Naive thymus-derived CD8-positive, alpha-beta T cell (primary cell): ENCODE measurements at places on chromosomes 4 and X. TPM values are rescaled to one million over a fixed set of nuclear protein-coding genes. Genes with fewer than 3 reads are reported as not detected.

GRCh38 chr4:33696586-33696985 is 2547.7 kb downstream of the ARAP2 start:
- DNase-seq = no peak

F8A1 gene
- 38.9 TPM for polyA plus RNA-seq

PABPC4L gene
- not detected for polyA plus RNA-seq

- DNase-seq = no peak
Measured at GRCh38 chr4:22077571-22077970, 129.0 kb upstream of the KCNIP4 start.

GRCh38 chr4:3671571-3672464 is 94.4 kb upstream of the ADRA2C start:
- DNase-seq = peak; percentile 54

DNA sequence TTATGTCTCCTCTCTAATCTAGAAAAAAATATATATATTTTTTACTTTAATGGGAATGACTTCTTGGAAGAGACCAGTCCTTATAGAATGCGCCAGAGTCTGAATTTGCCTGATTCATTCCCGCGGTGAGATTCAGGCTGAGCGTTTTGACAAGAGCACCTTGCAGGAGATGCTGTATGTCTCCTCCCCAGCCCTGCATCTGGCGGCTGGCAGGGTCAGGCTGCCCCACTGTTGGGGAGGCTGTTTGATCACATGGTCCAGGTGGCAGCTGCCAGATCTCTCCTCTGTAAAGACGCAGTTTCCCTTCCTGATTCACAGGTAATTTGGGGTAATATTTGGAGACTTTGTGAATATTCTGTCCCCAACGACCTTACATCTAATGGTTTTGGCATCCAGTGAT is 9.7 kb downstream of the PDZD4 start:
- DNase-seq = no peak

- DNase-seq = no peak
Measured at GRCh38 chr4:166252487-166253402, 379.7 kb downstream of the TLL1 start.

GRCh38 chrX:154058214-154058997 is 38.7 kb upstream of the IRAK1 start:
- DNase-seq = no peak

- no peak for DNase-seq
Measured at GRCh38 chrX:2584251-2585157, 83.7 kb upstream of the DHRSX start.

DNA sequence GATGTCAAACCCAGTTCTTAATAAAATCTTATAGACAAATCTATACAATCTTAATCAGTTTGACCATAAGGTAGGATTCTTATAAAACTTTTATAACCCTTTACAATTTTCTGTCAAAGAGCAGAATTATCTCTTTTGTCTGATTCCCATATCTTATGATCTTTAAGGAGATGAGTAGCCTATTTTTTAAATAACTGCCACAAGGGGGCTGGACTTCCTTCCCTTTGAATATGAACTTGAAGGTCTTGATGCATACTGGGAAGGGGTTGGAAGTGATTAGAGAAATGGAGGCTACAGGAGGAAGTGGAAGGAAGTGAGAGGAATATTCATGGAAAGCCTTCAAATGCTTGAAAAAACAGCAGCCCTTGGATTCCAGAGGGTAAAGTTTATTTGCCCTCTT is 111.1 kb downstream of the APOOL start:
- DNase-seq = no peak

- DNase-seq = no peak
Measured at GRCh38 chr4:94359838-94360237, 17.2 kb upstream of the HPGDS start.

DNA sequence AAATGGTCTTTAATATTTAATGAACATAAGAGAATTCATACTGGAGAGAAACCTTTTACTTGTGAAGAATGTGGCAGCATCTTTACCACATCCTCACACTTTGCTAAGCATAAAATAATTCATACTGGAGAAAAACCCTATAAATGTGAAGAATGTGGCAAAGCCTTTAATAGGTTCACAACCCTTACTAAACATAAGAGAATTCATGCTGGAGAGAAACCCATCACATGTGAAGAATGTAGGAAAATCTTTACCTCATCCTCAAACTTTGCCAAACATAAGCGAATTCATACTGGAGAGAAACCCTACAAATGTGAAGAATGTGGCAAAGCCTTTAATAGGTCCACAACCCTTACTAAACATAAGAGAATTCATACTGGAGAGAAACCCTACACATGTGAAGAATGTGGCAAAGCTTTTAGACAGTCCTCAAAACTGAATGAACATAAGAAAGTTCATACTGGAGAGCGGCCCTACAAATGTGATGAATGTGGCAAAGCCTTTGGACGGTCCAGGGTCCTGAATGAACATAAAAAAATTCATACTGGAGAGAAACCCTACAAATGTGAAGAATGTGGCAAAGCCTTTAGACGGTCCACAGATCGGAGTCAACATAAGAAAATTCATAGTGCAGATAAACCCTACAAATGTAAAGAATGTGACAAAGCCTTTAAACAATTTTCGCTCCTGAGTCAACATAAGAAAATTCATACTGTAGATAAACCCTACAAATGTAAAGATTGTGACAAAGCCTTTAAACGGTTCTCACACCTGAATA is 35.6 kb downstream of the ZNF141 start:
- DNase-seq = no peak

DNA sequence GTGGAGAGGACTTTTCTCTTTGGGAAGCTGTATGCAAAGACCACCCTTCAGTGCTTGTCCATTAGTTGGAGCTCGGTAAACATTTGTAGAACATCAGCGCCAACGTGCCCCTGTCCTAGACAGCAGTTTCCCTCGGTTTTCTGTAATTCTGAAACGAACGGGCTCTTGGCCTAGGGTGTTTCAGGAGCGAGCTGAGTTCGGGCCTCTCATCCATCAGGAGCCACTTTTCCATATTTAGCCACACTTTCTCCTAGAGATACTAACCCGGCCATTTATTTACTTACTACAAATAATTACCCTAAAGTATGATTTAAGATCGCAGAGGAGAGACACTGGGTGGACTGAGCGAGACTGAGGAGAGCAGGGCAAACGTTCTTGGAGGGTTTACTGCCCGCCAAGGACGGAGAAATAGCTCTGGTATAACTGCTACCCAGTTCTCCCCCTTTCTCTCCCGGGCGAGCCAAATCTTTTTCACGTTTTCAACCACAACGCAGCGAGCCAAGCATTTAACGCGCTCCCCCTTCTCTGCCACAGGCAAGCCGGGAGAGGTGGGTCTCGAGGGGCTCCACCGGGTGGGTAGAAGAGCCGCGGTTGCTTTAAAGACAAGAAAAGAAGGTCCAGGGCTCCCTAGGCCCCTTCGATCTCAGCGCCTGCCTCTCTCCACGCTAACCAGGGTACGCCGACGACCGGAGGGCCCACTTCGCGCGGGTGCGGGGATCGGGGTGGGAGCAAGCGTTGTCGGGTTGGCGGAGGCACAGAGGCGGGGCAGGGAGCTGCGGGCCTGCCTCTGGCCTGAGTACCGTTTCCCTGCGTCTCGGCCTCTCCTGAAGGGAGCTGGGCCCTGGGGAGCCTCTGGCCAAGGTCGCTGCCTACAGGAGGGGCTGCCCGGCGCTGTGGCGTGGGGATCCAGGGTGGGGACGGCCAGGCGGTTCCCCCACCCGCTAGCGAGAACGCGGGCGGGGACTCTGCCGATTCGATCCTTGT is 10.8 kb upstream of the PITX2 start:
- DNase-seq = no peak

PCYT1B gene
- not detected for polyA plus RNA-seq

GRCh38 chr4:5968246-5968645 is 50.0 kb downstream of the C4orf50 start:
- DNase-seq = no peak

QRFPR gene
- polyA plus RNA-seq = not detected

POU4F2 gene
- polyA plus RNA-seq = not detected

DNA sequence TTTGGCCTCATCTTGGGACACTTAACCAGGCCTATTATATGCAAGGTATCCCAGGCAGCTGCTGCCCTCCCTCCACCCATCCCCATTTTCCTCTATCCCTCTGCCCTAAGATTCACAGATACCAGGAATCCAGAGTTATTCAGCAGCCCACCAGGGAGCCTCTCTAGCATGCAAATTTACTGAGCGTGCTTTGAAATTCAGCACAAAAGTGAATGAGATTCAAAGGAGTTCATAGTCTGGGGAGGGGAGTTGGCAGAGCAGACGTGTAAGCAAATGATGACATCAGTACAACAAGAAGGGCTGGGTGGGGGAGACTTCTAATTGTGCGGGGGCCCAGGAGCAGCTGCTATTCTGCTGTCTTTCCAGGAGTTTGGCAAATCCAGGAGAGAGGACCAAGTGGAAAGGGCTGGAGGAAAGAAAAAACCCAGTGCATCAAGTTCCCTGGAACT is 1.7 kb upstream of the MTM1 start:
- no peak for DNase-seq

GRCh38 chrX:149652232-149652981 is 20.8 kb upstream of the TMEM185A start:
- DNase-seq = no peak

- no peak for DNase-seq
Measured at GRCh38 chr4:174593701-174594100, 71.4 kb upstream of the HPGD start.

GPM6B gene
- polyA plus RNA-seq = 0.46 TPM

GRCh38 chr4:109032671-109033070 is 269.8 kb downstream of the COL25A1 start:
- no peak for DNase-seq

DUSP9 gene
- not detected for polyA plus RNA-seq

DNA sequence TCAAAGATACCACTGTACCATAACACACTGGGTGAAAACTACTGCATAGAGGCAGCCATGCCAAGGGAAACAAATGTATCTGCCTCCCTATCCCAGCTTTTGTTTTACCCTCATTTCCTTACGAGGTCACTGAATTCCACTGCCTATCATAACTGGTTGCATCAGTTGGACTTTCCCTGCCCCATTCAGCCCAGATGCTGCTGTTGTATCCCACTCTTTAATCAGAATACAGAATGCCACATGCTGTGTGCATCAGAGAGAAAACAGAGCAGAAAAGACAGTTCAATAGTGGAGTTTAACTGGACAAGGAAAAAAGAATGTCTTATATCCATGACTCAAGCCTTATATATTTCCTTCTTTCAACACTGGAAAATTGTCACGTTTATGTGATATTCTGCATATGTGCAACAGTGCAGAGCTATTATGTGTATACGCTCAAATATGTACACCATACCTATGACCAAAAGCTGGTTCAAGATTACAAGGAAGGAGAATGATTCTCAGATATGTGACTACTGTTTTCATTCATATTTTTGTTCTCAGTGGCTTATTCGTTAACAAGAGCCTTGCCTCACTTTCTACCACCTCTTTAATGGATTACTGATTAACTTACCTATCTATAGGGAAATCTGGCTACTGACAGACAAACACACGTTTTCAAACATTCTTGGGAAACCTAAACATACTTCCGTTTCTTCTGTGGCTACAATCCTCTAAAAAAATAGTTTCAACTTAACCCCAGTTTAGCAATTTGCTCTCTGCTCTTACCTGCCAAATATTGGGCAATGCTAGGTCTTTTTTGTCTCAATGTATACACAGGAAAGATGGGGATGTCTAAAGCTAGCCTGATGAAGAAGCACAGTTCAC is 378.9 kb downstream of the SMARCA1 start:
- DNase-seq = no peak

DNA sequence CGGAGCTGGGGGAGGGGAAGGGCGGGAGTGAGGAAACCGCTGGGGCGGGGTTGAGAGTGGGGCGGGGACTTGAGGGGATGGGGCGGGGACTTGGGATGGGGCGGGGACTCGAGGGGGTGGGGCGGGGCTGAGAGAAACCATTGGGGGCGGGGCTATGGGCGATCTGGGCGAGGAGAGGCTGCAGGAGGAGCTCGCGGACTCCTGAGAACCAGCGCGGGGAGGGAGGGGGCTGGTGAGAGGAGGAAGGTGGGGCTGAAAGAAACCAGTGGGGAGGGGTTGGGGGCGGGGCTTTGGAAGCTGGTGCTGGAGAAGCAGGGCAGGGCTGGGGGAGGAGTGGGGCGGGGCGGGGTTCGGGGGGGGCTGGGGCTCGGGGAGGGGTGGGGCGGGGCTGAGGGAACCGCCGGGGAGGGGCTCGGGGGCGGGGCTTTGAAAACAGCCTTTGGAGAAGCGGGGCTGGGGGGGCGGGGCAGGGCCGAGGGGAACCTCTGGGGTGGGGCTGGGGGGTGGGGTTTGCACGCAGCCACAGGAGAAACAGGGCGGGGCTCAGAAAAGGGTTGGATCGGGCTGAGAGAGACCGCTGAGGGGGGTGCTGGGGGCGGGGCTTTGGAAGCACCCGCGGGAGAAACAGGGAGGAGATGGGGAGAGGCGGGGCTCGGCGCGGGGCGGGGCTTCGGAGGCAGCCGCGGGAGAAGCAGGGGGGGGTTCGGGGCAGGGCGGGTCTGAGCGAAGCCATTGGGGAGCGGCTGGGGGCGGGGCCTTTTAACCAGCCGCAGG is 777 bp upstream of the EOLA2 start:
- DNase-seq = peak; percentile 90

DNA sequence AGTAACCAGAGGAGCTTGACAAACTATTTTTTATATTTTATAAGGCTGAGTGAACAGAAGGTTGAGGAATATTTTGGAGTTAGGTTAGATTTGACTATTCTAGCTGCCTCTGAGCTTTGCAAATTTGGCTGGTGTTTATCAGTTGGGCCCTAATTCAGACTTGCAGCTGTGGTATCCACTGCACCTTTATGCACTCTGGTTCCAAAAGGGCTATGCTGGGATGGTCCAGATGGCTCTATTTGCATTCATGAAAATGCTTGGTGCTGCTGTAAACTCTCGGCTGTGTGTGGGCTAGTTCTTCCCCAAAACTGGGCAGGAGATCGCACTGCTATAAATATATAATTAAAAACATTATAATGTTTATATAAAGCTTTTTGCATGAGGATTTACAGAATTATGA is 106.3 kb downstream of the REPS2 start:
- no peak for DNase-seq

IQCM gene
- polyA plus RNA-seq = not detected

DNA sequence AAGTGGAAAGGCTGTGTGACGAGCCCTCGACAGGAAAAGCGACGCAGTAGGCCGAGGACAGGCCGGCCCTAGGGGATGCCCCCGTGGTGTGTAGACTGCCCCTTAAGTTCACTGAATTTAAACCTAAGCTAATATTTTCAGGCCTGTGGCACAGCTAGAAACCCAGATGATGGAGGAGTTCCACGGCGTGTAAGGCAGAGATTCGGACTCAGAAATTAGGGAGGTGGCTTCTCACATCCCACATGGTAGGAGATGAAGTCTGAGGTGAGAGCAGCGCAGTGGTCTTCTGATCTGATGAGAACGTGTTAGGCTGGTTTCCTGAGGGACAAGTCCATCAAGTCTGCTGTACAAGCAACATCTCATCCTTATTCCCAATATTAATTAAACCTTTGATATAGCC is 7.8 kb downstream of the LRP2BP start:
- DNase-seq = no peak

GRCh38 chrX:130280901-130281300 is 12.2 kb upstream of the ZNF280C start:
- no peak for DNase-seq

CTAG2 gene
- not detected for polyA plus RNA-seq

DNA sequence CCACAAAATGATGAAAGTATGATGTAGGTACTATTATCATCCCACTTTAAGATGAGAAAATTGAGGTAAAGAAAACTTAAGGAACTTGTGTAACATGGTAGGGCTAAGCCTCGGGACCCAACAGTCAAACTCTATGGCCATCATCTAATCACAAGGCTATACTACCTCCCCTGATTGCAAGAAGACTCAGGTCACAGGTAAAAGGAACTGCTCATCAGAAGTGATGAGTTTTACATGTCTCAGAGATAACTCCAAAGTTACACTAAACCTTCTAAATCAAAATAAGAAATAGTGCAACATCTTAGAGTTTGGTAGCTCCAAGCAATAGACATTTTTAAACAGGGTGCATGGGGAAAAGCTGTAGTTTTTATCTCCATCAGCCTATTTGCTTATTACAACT is 96.5 kb upstream of the MYOZ2 start:
- DNase-seq = no peak

MAGIX gene
- 0.71 TPM for polyA plus RNA-seq
